ENCODE measurements at places on chromosomes 6 and 20.

GRCh38 chr20:15342991-15343523 is 1005.6 kb upstream of the FLRT3 start:
- DNase-seq = no peak

- DNase-seq = no peak
These were observed 90.0 kb upstream of the HMGCLL1 start for GRCh38 chr6:55669028-55669427.

GRCh38 chr6:73302339-73302738 is 39.3 kb upstream of the KHDC1 start:
- DNase-seq = no peak

DNA sequence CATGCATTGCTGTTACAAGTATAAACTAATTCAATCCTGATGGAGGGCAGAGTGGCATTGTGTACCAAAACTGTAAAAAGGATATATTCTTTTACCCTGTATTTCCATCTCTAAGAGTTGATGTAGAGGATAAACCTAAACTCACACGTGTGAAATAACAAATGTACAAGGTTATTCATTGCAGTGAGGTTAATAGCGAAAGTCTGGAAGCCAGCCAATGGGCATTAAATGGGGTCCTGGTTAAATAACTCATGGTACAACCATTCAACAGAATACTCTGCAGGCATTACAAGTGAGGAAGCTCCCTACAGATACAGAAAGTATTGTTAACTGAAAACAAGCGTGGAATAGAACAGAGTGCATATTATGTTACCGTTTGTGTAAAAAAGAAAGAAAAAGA is 56.9 kb downstream of the BCAS1 start:
- DNase-seq = peak; percentile 63

DNA sequence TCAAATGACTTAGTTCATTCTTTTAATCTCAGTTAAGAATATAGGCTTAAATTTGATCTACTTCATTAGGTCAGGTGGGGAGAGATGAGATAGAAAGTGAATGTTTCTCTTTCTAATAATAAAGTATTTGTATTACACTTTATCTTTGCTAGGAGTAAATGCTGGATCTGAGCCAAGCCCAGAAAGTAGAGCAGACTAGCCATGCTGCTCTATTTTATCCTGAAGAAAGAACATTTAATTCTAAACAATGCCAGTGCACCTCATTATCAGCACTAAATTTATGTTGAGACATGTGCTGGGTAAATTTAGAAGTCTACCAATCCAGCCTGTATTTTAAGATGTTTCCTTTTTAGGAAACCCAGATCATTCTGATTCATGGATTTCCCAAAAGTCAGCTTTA is 43.5 kb downstream of the AKIRIN2 start:
- no peak for DNase-seq

- no peak for DNase-seq
These were observed 8.5 kb downstream of the IYD start for GRCh38 chr6:150377211-150377781.

DNA sequence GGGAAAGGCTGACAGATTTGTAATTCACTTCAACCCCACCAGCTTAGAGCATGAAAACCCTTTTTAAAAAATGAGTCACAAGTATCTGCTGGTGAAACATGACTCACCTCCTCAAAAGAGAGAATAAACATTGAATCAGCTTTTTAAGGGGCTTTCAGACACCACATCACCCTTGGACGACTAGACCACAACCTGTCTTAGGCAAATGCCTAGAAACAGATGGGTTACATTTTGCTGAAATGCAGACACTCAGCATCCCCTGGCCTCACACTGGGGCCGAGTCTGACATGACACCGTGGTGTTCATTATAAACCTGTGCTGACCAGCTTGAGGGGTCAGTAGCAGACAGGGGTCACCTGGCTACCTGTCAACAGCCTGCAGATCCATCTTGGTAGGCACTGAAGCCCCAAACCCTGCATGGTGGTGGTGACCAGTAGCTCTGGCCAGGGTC is 175.3 kb upstream of the CST7 start:
- DNase-seq = no peak

All from spinal cord (tissue), 10 donors.